ENCODE measurements at places on chromosomes 2 and 18. TPM values are rescaled to one million over a fixed set of nuclear protein-coding genes. Genes with fewer than 3 reads are reported as not detected.

MC5R gene
- total RNA-seq = not detected

FEV gene
- 25.9 TPM for total RNA-seq

RMND5A gene
- 37.1 TPM for total RNA-seq

STK16 gene
- total RNA-seq = 20.5 TPM

SCG2 gene
- total RNA-seq = 1.0 TPM

PNO1 gene
- 10.1 TPM for total RNA-seq

RIT2 gene
- total RNA-seq = not detected

IL18R1 gene
- 0.91 TPM for total RNA-seq

DNER gene
- 6.0 TPM for total RNA-seq

WDR43 gene
- 30.6 TPM for total RNA-seq

LRRC30 gene
- total RNA-seq = not detected

TRIM43 gene
- total RNA-seq = 2.4 TPM

ST6GAL2 gene
- 48.3 TPM for total RNA-seq

TFCP2L1 gene
- total RNA-seq = 11.5 TPM

AFF3 gene
- 113 TPM for total RNA-seq

CEP76 gene
- 13.3 TPM for total RNA-seq

PRR30 gene
- 1.1 TPM for total RNA-seq

VWA3B gene
- total RNA-seq = not detected

UGT1A5 gene
- total RNA-seq = 0.41 TPM

LYG2 gene
- not detected for total RNA-seq

YPEL5 gene
- 123 TPM for total RNA-seq

INHA gene
- total RNA-seq = 391 TPM

SANBR gene
- 7.7 TPM for total RNA-seq

SLC9A4 gene
- not detected for total RNA-seq

ITGB6 gene
- total RNA-seq = 12.3 TPM

Measured in prostate gland (tissue), 2 donors.